Ovary (tissue), 10 donors: ENCODE measurements at places on chromosomes 13 and 19. TPM values are rescaled to one million over a fixed set of nuclear protein-coding genes. Genes with fewer than 3 reads are reported as not detected.

DNA sequence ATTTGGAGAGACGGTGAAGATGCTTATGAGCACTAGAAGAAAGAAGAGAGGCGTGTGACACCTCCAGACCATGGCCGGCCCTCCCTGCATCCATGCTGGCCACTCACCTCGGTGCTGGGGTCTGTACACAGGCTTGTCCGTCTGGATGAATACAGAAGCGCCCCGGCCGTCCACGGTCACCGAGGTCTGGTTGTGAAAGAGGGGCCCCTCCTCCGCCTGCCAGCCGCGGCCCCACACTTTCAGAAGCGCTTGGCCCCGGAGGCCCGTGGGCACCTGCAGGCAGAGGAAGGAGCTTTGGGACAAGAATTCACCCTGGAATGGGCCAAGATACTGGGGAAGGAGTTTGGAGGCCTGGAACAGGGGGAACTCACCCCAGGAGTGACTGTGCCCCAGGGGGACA is 15.1 kb downstream of the CPAMD8 start:
- H3K36me3 ChIP-seq: no peaks in the 10 kb centered on the region
- H3K27me3 ChIP-seq: no peaks in the 10 kb centered on the region
- no peak overlapping the region for H3K27ac ChIP-seq
- no peaks in the 10 kb centered on the region for H3K4me1 ChIP-seq

DNA sequence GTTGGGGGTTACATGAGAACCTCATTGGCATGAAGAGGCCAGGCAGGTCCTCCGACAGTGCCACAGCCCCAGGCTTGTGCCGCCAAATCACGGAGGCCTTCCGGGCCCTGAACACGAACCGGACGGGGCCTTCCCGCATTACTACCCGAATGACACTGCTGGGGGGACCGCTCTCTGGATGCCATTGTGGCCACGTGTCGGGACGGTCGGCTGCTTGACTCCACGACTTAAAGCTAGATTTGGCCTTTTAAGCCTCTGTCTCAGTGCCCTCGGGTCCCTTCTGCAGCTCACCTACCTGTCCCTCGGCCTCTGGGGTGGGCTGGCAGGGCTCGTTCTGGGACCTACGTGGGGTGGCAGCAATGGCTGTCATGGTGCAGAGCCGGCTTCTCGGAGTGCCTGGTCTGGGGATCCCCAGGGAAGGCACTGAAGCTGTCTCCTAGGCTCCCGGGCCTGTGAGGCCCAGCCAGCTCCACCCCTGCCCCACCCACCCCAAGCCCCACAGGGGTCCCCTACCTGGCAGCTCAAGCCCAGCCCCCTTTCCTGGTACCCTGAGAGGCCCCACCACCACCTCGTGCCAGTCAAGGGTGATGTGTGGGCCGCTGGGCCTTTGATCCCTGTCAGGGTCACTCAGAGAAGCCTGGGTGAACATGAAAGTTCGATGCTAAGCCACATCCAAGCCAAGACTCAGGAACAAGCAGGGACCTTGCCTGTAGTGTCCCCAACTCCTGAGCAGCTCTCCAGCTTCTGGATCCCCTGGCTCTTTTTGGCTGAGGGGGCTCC is 245.8 kb upstream of the SGCG start:
- no peak overlapping the region for H3K27ac ChIP-seq
- no peaks in the 10 kb centered on the region for H3K27me3 ChIP-seq
- H3K4me3 ChIP-seq: no peak overlapping the region
- H3K4me1 ChIP-seq: no peaks in the 10 kb centered on the region
- no peak for DNase-seq
- H3K36me3 ChIP-seq: no peaks in the 10 kb centered on the region

Gene PGLYRP1
- not detected for total RNA-seq

GRCh38 chr13:46761866-46762265 is 35.1 kb downstream of the ESD start:
- DNase-seq: no peak
- no peaks in the 10 kb centered on the region for H3K27me3 ChIP-seq
- H3K4me1 ChIP-seq: no peaks in the 10 kb centered on the region

DNA sequence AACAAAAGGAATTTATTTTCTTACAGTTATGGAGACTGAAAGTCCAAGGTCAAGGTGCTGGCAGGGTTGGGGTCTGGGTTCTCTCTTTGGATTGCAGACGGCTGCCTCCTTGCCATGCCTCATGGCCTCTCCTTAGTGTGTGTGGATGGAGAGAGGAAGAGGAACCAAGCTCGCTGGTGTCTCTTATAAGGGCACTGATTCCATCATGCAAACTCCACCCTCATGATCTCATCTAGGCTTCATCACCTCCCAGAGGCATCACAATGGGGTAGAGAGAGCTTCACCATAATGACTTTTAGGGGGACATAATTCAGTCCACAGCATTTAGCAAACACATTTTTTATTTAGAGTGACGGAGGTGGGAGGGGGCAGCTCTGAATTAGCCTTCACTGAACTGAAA is 104.9 kb upstream of the ABCC4 start:
- no peak for DNase-seq
- H3K27me3 ChIP-seq: no peaks in the 10 kb centered on the region
- no peaks in the 10 kb centered on the region for H3K36me3 ChIP-seq
- no peak overlapping the region for H3K4me3 ChIP-seq
- peaks cover 2% of the 10 kb centered on the region for H3K4me1 ChIP-seq

Gene FFAR1
- total RNA-seq: 2.7 TPM
